ENCODE measurements at places on chromosomes 3 and 15.
A peak's percentile ranks its signal among the peaks of the same experiment; 100 is the strongest.

- no peak for DNase-seq
Observed at GRCh38 chr3:71376911-71377310, 206.6 kb downstream of the FOXP1 start.

- DNase-seq = no peak
Observed at GRCh38 chr3:7340795-7341194, 479.9 kb downstream of the GRM7 start.

DNA sequence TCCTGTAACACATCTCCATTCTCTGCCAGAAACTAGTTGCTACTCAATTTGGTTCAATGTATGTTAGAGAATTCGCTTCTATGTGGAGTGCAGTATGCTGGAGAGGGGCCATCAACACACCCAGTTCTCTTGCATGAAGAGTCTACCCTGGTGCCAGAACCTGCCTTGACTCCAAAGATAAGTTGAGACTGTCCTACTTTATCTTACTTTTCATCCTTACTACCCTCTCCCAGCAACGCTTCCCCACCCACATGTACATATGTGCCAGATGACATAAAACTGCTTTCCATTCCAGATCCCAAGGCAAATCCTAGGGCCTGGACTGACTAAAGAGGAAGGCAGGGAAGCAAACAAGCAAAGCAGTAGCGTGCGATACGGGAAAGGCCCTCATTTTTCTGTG lies 442.6 kb upstream of the THRB start:
- DNase-seq = no peak

DNA sequence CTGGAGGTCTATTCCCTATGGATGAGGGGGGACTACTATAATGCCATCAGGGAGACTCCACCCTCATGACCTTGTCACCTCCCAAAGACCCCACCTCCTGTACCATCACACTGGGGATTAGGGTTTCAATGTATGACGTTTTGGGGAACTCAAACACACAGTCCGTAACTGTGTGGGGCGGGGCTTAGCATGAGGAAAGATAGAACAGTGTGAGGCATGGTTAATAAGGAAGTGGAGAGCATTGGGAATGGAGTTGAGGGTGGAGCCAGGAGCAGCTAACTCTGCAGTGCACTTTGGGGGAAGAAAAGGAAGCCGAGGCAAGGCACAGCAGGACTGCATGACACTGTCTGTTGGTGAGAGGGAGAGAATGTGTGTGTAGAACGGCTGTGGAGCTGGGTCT lies 90.9 kb upstream of the AGBL1 start:
- DNase-seq = no peak

DNA sequence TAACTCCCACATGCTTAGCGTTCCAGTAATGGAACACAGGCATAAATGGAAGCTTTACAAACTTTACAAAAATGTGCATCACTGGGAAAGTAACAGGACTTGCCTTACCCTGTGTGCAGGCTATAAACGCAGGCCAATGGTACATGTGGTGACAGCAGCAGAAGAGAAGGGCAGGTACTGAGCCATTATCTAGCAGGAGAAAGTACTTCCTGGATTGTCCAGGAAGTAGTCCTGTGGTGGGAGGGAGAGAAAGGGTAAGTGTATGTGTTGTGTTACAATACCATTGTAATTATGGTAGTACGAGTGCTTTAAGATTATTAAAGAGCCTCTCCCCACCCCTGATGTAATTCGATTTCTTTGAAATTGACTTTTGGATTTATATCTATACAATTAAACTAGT lies 5.3 kb downstream of the ATP1B3 start:
- no peak for DNase-seq

- no peak for DNase-seq
Observed at GRCh38 chr15:77851691-77852090, 219.0 kb upstream of the LINGO1 start.

DNA sequence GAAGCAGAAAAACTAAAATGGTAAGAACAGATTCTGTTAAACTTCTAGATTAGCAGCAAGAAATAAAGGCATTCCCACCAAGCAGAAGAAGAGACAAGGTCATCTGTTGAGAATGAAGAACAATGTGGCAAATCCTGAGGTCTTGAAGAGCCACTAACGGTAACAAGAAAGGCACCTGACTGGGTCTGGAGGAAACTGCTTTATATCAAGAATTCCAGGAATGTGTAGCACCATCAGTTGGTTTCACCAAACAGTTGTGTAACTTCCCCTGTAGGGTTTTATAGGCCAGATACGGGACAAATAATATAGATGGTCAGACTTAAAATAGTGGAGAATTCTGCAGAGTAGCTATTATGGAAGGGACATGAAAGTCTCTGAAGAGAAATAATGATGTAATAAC lies 57.3 kb downstream of the ACAP2 start:
- DNase-seq = no peak

GRCh38 chr15:51558411-51558810 lies 64.2 kb downstream of the DMXL2 start:
- no peak for DNase-seq

DNA sequence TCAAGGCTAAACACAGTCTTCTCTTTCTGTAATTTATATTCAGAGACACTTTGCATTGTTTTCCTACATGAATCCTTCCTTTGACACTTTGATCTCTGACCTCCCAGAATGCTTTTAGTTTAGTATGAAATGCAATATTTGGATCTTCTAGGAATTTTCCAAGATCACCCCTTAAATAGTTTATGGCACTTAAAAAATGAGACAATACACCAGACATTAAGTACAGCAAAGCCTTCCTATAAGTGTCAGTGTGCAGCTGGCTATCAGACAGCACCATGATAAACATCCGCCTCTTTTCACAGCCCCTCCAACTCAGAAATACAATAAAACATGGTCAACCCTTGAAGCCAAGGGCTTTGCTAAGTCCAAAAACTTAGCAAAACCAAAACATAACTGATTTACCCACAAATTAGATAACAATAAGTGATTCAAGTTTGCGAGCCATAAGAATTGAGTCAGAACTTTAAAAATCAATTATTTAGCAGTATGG lies 304.4 kb upstream of the LRRFIP2 start:
- DNase-seq = no peak

DNA sequence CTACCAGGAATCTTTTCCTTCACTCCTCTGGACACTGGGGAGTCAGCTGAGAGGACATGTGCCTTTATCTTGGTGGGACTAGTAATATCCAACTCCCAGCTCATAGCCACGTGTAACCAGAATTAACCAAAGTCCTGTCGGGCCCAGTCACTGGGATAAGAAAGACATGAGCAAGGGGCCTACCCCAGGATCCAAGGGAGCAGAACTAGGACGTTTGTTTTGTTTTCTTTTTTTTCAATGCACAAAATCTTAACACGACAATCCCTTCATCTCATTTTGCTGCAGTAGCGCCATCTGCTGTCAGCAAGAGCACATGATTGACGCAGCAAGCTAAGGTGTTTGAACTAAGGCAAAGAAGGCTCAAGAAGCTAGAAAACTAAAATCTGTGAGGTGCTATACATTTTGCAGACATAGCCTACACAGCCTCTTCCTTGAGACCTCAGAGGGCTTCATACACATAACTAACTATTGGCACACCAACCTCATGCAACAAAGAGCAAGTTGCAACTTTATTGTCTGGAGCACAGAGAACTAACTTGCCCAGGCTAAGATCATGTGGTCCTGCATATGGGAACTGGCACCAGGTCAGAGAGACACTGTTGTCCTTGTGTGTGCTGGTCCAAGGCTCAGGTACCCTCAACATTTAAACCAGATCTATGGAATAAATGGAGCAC lies 43.6 kb downstream of the RLBP1 start:
- peak; percentile 33 for DNase-seq

DNA sequence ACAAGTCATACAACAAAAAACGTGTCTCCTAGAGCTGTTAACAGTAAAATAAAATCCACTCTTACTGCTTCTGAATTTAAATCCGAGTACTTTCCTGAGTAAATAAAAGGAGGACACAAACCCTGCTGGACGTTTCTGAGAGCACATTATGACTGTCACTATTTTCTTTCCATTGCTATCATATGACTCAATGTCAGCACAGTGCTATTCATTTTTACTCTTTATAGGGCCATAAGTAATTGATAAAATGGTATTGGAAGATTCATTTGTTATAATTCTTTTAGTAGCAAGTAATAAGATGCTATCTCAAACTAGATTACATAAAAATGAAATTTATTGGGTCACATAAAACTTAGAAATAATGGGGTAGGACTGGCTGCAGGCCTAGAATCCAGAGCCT lies 68.6 kb downstream of the ALCAM start:
- no peak for DNase-seq

DNA sequence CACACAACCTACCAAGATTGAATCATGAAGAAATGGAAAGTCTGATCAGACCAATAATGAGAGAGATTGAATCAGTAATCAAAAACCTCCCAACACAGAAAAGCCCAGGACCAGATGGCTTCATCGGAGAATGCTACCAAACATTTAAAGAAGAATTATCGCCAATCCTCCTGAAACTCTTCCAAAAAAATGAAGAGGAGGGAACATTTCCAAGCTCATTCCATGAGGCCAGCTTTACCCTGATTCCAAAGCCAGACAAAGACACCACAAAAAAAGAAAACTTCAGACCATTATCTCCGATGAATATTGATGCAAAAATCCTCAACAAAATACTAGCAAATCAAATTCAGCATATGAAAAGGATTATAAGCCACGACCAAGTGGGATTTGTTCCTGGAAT lies 94.1 kb downstream of the SENP2 start:
- DNase-seq = no peak

GRCh38 chr3:71454512-71455403 lies 128.8 kb downstream of the FOXP1 start:
- no peak for DNase-seq

DNA sequence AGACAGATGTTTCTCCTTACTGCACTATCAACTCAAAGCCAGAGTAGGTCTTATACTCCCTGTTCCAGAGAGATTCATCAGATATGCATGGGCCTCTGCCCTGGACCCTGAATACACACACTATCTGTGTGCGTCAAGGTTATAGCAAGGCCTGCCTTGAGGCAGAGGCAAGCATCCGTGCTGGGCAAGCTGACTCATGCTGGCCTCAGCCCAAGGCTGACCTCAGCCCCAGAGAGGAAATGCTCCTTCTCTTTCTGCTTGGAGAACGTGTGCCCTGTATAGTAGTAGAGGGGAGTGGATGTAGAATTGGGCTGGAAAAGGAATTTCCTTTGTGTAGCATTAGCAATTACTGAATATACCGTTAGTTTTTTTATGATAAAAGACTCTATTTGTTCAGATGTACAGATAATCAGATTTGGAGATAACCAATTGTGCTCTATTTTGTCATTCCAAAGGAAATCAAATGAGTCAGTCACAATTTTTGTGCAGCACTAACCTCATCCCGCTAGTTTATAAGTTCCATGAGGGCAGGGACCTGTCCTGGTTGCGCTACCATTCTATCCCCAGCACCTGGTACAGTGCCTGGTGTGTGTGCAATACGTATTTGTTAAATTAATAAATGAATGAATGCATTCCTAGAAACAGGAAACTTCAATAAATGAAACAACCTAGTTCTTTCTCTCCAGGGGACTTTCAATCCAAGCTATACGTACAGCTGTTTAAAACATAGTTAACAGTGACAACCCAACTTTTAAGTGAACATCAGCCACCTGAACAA lies 13.3 kb upstream of the PAQR9 start:
- DNase-seq = no peak

GRCh38 chr15:92663250-92663951 lies 7.8 kb upstream of the FAM174B start:
- DNase-seq = no peak

GRCh38 chr3:181541414-181541813 lies 170.3 kb upstream of the SOX2 start:
- no peak for DNase-seq

GRCh38 chr3:28399206-28399605 lies 50.6 kb upstream of the AZI2 start:
- no peak for DNase-seq

GRCh38 chr3:15428539-15428938 lies 1.1 kb downstream of the EAF1 start:
- peak; percentile 13 for DNase-seq

DNA sequence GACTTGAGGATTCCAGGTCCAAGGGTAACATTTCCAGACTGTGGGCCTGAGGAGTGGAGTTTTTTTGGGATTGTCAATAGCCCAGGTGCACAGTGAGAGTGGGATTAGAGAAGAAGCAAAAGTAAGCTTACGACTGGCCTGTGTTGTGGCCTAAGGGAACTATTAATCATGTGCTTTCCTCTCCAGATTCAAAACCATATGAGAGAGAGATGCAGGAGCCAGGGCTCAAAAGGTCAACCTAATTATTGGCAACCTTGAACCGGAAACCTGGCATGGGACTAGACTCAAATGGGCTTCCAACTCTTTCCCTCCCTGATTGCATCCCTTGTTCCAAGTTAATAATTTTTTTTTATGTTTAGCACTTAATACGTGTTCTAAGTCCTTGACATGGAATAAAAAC lies 242.1 kb upstream of the THRB start:
- no peak for DNase-seq

GRCh38 chr3:87494264-87494663 lies 217.9 kb upstream of the POU1F1 start:
- no peak for DNase-seq

DNA sequence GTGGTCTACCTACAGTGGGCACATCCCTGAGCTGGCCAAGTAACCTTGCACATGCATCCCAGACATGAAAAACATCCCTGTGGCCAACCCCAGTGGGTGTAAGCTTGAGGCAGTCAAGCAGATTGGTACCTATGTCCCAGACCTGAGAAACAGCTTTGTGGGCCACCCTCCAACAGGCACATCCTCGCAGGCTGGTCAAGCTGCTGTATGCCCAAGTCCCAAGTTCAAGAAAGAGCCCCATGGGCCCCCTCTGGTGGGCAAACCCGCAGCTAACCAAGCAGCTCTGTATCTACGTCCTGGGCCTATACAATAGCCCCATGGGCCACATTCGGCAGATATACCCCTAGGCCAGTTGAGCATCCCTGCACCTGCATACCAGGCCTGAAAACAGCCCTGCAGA lies 186.3 kb upstream of the GPR149 start:
- DNase-seq = no peak
